NCI-H1417 (cell line): ENCODE measurements at places on chromosomes 1 and 21.

DNA sequence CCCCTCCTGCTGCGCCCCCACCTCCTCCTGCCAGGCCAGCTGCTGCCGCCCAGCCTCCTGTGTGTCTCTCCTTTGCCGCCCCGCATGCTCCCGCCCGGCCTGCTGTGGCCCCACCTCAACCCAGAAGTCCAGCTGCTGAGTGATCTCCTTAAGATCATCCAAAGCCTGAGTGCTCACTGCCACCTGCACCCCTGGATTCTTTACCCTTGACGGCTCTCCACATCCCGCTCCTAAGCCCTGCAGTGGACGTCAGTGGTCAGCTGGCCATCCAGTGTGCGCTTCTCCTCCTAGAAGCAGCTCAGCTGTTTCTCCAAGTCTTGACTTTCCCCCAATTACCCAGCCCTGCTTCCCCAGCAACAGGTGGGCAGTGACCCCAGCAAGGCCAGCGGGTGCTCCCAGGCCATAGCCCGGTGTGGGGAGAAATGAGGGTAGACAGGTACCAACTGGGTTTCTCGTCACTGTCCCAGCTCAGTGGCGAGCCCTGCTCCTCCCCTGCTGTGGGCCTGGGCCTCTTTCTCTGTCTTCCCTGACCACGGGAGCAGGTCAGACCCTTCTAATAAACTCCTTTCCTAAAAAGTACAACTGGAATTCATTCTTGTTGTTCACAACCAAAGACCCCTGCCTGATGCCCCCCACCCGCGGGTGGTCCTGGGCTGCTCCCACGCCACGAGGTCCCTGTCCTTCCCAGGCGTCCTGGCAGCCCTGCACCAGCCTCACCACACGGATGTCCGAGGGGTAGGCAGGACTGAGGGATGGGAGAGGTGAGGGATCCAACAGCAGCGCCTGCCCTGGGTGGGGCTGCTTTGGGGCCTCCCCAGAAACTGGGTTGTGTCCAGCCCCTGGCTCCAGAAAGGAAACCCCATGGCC is 1.4 kb downstream of the KRTAP10-7 start:
- no peak for DNase-seq

DNA sequence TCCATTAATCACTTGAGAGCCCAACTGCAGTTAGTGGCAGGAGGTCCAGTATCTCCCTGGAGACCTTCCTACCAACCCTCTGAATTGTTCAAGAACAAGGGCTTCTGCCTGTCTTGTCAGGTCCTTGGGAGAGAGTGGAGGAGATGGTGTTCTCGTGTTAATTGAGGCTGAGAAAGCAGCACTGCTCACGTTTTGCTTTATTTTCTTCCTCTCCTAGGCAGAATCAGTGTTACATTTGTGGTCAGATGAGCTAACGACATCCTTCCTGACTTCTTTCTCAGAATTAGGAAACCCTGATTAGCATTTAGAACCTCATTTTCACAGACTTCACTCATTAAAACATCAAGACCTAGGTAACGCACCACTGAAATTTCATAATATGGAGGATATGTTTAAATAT is 26.4 kb upstream of the LRIG2 start:
- no peak for DNase-seq

- no peak for DNase-seq
Measured at GRCh38 chr1:236009857-236010256, 55.0 kb downstream of the NID1 start.

DNA sequence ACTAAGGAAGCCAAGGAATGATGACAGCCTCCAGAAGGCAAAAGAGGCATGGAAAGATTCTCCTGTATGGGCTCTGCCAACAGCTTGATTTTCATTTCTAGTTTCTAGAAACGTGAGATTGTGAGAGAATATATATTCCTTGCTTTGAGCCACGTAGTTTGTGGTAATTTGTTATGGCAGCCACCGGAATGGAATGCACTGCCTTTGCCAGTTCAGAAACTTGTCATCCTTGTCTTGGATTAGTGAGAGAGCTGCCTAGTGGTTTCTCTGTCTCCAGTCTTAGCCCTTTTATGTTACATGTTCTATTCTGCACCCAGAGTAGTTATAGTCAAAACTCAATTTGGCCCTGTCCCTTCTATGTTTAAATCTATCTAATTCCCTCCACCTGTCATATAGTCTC is 216.0 kb upstream of the PTGFR start:
- DNase-seq, result no peak

DNA sequence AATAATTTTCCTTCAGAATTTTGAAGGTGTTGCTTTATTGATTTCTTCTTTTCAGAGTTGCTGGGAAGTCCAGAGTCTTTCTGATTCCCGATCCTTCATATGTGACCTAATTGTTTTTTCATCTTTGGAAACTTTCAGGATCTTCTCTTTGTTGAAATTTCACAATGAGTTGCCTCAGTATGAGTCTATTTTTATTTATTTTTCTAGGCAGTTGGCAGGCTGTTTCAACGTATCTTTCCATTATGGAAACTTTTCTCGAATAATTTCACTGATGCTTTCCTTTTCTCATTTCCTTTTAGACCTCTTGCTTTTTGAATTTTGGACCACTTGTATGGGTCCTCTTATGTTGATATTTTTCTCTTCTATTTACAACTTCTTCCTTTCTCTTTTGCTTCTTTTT is 354.3 kb downstream of the TGFB2 start:
- DNase-seq, result no peak
